ENCODE measurements at places on chromosomes 2 and 18.

GRCh38 chr2:199370150-199370780 is 87.5 kb downstream of the SATB2 start:
- peak; percentile 41 for DNase-seq

GRCh38 chr2:23294238-23294637 is 90.7 kb upstream of the KLHL29 start:
- DNase-seq, result no peak

DNA sequence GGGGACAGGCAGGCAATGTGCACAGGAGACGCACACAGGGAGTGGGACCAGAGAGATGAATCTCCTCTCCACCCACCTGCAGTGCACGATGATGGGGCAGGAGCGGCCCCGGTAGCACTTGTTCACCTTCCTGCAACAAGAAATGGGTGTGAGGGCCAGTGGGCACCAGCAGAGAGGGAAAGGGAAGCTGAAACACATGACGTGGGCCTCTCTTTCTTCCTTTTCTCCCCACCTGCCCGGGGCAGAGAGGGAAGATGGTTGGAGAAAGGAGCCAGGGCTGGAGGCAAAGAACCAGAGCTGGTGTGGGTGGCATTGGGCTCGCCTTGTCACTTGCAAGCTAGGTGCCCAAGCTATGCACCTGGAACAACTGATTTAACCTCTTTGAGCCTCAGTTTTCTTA is 12.2 kb downstream of the DNAJB2 start:
- DNase-seq, result no peak

DNA sequence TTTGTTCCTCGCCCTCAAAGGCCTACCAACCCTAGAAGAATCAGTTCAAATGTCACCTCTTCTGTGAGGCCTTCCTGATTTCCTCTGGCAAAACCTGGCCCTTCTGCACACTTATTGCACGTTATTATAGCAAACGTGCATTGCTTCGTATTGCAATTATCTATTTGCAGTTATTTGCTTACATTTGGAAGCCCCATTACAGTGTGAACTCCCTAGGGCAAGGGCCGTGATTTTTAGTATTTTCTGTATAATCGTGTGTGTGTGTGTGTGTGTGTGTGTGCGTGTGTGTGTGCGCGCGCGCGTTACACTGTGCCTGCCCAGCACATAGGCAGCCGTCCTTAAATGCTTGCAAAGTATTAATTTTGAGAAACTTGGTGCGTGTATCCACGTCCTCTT is 460 bp upstream of the SEMA4F start:
- DNase-seq, result no peak

GRCh38 chr2:47006374-47007222 is 91.0 kb upstream of the MCFD2 start:
- DNase-seq, result no peak

- peak; percentile 48 for DNase-seq
Measured at GRCh38 chr2:235766278-235766677, 272.4 kb downstream of the AGAP1 start.

GRCh38 chr2:64685430-64685829 is 31.7 kb upstream of the SERTAD2 start:
- no peak for DNase-seq

GRCh38 chr2:199282309-199282708 is 175.4 kb downstream of the SATB2 start:
- no peak for DNase-seq

- DNase-seq, result no peak
Measured at GRCh38 chr2:49801898-49802450, 647.7 kb upstream of the FSHR start.

DNA sequence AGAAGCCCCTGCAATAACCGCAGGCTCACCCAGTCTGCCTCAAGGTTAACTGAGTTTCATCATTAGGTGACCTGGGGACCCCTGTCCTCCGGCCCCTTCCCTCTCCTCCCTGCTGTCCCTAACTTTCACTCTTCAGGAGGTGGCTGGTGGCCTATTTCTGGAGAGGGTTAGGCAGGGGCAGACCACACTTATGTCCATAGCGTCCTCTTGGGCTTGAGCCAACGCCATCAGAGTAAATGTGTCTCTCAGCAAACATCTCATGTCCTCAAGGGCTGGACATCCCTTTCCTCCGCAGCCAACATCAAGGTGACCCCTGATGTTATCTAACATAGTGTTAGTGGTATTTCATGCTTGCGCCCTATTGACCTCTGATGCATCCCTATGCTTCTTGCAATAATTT is 114.8 kb downstream of the BCL11A start:
- no peak for DNase-seq

- DNase-seq, result no peak
Measured at GRCh38 chr18:8627107-8627472, 17.9 kb downstream of the RAB12 start.

- peak; percentile 29 for DNase-seq
Measured at GRCh38 chr18:77059294-77059916, 73.2 kb downstream of the MBP start.

GRCh38 chr2:144234542-144234871 is 285.4 kb downstream of the ZEB2 start:
- no peak for DNase-seq

- peak; percentile 24 for DNase-seq
Measured at GRCh38 chr18:54358495-54359040, 862 bp downstream of the C18orf54 start.

GRCh38 chr2:199804831-199805230 is 46.2 kb downstream of the FTCDNL1 start:
- no peak for DNase-seq

DNA sequence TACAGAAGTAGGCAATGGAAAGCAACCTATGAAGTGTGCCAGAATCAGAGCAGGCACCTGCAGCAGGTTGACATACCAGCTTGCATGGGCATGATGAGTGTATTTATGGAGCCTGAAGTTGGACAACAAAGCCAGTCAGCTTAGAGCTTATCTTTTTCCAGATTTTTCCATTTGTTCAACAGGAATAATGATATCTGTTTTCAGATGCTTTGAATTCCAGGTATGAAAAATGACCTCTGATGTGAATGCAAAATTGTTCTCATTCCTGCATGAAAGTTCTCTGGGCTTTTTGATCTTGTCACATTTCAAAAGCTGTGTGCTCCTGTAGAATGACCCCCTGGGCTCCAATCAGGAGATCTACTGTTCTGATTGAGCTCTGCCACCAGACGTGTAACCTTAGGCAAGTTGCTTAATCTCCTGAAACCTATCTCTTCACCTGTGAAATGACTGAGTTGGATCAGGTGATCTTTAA is 38.2 kb upstream of the VIT start:
- DNase-seq, result no peak

DNA sequence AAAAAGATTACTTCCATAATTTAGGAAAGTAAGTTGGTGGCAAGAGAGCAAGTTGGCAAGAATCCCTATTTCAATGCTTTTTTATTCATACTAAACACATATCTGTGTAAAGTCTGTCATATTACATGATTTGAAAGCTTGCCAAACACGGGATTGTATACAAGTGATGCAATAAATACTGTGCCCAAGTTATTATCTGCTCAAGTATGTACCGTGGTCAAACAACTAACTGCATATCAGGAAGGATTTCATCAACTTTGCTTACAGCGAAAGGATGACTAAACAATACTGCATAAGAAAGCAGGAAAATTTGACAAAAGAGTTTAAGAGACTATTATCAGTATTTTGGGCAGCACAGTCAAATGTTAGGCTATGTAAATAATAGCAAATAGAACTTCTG is 69.6 kb upstream of the SCN1A start:
- DNase-seq, result no peak

GRCh38 chr2:122545821-122546220 is 790.4 kb downstream of the TSN start:
- DNase-seq, result no peak

DNA sequence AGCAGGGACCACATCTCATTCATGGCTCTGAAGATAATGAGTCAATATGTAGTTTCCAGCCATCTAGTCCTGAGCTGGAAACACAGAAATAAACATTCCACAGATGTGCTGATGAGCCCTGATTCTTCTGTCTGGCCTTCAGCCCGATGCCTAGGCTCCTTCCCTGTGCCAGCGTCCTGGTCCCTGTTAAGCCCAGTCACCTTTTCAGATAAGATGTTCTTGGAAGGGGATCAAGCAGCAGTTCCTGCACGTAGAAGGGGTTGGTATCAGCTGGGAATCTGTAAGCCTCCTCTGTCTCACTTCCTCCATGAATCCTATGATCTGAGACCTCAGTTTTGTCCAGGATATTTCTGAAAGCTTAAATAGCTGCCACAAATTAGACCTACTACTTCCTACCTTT is 149.3 kb downstream of the TTC32 start:
- DNase-seq, result no peak

- no peak for DNase-seq
Measured at GRCh38 chr18:59877361-59877760, 22.4 kb upstream of the PMAIP1 start.

DNA sequence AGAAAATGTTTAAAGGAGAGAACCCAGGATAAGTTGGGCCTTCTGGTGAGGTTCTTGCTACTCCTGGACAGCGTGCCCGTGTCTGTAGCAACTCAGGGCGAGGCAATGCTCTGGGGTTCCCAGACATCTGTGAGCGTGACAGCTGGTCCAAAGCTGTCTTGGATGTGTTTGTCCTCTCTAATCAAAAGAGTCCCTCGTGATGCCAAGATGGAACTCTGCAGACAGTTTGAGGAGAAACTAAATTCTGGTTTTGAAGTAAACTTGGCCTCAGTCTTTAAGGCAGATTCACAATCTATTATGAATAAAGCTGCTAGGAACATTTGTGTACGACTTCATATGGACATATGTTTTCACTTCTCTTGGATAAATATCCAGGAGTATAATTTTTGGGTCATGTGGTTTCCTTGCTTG is 47.3 kb downstream of the TMEM17 start:
- no peak for DNase-seq

DNA sequence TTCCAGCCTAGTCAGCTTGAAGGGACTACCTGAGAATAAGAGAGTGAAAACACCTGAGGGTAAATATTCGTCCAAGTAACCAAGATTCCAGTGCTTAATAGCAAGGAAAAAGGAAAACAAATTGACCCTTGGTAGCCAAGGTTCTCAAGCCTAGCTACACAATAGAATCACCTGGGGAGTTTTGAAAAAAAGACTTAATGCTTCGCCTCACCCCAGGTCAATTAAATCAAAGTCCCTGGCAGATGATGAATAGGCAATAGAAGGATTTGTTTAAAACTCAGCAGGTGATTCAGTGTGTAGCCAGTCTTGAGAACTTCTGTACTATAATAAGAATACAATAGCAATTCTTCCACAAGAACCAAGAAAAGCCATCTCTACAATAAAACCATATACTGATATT is 500.2 kb downstream of the XIRP2 start:
- no peak for DNase-seq

GRCh38 chr2:203909974-203910373 is 26.6 kb upstream of the ICOS start:
- no peak for DNase-seq

- no peak for DNase-seq
Measured at GRCh38 chr2:125554956-125555355, 1101.0 kb upstream of the GYPC start.

DNA sequence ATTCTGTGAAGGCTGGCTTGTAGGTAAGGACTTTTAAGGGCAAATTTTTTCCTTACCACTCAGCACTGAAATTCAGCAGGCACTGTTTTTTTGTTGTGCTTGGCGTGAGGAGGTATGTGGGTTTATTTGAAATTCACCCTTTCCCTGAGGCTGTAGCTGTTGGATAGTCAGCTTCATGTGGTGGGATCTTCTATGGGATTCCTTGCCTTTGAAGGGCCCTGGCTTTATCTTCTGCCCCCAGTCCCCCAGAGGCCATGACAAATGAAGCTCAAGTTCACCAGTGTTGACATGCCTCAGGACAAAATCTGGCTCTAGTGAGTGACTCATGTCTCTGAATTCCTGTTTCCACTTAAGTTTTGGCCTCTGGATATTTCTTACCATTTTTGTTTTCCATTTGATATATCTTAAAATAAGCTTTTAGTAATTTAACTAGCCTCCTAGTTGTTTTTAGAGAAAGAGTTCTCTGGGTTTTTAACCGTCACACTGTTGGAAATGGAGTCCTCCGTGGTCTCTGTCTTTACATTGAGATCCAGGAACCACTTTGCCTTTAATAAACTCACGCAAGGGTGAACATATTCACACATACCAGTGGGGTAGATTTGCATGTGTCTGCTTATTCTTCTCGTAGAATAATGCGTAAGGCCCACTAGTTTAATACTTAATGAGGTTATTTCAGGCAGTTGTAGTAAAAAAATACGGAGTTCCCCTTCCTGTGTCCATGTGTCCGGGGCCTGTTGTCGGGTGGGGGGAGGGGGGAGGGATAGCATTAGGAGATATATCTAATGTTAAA is 211.1 kb upstream of the FAM98A start:
- DNase-seq, result peak; percentile 53

DNA sequence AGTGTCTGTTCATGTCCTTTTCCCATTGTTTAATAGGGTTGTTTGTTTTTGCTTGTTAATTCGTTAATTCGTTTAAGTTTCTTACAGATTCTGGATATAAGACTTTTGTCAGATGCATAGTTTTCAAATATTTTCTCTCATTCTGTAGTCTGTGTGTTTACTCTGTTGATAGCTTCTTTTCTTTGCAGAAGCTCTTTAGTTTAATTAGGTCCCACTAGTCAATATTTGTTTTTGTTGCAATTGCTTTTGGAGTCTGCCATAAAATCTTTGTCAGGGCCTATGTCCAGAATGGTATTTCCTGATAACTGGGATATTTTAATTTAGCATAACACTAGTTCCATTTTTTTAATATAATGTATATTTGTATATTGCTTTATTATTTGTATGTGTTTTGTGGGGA is 1380.1 kb downstream of the SUCLG1 start:
- DNase-seq, result no peak

DNA sequence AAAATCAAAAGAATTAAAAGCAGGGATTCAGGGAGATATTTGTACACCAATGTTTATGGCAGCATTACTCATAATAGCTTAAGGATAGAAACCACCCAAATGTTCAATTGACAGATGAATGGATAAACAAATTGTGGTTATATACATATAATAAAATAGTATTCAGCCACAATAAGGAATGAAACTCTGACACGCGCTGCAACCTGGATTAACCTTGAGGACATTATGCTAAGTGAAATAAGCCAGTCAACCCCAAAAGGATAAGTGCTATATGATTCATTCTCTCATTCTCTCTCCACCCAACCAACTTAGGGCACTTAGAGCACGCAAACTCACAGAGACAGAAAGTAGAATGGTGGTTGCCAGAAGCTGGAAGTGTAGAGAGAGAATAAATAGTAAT is 216.8 kb upstream of the SLC14A2 start:
- peak; percentile 49 for DNase-seq

- no peak for DNase-seq
Measured at GRCh38 chr2:134282629-134283400, 28.9 kb downstream of the MGAT5 start.

GRCh38 chr2:111186121-111186715 is 65.5 kb downstream of the BCL2L11 start:
- no peak for DNase-seq

Data from MG63 (cell line).